ENCODE measurements at places on chromosomes 1 and 21.

- no peak for DNase-seq
These were observed 18.2 kb upstream of the IFI6 start for GRCh38 chr1:27690183-27690582.

GRCh38 chr1:31957701-31958674, 19.8 kb upstream of the PTP4A2 start:
- DNase-seq: no peak

DNA sequence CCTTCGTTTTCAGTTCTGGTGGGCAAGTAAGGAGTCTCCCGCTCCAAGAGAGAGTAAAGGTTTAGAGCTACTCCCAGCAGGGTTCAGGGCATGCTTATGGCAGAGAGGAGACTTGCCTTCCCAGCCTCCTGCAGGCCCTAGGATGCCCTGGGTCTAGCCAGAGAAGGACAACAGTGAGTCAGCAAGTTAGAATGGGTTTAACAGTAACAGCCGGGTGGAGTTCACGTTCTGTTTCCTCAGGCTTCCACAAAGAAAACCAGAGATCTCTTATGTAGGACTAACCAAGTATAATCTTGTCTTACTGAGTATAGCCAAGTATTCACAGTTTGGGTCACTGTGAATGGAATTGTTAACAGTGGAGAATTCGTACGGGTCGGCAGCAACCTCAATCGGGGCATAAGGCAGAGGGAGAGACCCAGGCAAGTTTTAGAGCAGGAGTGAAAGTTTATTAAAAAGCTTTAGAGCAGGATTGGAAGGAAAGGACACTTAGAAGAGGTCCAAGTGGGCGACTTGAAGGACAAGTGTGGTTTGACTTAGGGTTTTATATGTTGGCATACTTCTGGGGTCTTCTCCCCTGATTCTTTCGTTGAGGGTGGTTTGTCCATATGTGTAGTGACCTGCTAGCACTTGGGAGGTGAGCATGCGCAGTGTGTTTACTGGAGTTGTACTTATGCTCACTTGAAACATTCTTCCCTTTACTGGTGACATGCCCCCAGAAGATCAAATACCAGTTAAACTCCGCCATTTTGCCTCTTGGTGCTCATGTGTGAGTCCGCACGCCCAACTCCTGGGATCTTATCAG, 4.5 kb downstream of the OVAAL start:
- no peak for DNase-seq

DNA sequence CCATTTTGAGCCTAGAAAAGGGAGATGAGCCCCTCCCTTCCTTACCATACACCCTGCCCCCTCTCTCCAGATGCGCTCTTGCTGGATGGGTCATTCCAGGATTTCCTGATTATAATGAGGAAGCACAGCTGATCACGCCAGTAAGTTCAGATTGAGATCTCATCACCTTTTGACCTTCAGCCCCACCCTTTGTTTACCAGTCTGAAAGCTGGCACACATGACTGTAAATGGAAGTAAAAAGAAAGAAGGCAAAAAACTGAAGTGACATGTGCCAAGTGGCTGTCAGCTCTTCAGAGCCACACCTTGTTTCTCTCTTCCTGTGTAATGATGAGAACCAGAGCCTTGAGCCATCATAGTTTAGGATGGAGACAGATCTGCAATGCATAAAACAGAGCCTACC, 27.9 kb downstream of the S1PR1 start:
- DNase-seq: no peak

DNA sequence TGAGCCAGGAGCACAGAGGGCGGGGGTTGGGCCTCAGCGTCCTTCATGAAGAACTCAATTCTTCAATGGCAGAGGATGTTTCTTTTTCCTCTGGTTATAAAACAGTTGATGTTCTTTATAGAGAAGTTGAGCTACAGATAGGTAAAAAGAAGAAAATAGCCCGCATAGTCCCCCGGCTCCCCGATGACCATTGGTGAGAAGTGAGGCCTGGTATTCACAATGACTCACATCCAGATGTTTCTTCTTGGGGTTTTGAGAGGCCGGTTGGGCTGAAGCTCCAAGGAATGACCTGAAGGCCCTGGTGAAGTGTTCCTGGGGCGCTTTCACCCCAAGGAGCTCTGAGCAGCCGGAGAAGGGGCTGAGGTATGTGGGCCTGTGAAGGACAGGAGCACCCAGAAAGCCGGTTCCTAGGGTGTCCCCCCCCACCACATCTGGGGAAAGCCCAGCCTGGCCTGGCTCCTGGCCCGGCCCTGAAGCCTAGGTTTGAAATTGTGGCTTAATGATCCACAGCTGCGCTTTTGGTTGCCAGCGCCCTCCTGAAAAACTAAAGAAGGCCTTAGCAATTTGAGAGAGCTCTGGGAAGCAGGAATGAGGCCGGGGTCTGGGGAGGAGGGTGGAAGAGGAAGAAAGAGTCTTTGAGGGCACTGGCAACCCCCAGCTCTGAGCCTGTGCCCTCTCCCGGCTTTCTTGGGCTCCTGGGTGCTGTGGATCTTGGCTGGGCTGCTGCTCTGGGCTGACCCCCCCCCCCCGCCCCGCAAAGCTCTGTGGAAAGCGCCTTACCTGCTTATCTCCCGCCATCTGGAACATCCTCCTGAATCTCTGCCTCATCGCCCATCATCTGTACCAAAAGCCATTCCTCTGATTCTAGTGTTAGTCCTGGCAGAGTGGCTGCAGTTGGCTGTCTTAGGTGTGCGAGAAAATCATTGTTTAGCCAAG, 444.7 kb downstream of the CAMTA1 start:
- no peak for DNase-seq

DNA sequence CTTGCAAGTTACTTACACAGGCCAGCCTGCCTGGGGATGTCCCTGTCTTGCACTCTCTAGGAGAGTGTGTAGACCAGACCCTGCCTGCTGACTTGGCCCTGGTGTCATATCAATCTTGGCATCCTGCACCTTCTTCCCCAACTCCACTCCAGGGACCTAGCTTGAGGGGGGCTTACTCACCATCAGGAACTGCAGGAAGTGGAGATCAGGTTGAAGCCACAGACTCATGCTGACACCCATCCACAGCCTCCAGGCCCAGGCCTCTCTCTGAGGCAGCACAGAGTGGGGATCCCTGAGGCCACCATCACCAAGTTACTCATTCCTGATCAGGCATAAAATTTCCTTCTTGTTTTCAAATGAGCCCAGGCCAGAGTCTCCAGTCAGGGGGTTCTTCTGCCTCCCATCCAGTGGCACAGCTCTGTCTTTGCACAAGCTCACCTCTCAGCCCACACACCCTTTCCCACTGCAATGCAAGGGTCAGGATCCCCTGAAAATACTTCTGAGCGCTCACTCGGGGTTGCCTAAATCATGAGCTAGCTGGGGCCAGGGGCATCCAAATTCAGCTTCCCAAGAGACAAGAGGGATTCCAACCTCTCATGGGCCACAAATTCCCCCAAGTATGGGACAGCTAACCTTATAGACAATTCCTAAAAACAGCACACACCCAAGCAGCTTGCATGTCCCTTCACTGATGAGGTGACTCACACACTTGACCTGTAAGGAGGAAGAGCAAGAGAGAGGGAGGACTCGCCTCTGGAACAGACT, 33.5 kb downstream of the CSMD2 start:
- no peak for DNase-seq

DNA sequence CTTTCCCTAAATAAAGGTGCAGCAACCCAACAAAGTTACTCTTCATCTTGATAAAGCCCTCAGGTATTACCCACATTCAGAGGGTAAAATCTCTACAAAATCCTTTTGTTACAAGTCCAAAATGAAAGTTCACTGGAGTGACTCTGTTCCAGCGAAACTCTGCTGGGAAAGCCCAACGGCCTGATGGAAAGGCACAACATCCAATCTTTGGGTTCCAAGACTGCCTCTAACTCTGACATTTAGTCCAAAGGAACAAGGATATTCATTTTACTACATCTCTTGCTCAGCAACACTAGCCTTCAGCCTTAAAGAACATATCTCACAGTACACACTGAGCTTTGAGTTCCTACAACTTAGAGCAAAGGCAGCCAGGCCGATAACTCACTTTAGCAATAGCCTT, 42.1 kb downstream of the TGFBR3 start:
- DNase-seq: no peak

- no peak for DNase-seq
These were observed 142.6 kb upstream of the GJB5 start for GRCh38 chr1:34612091-34612827.

DNA sequence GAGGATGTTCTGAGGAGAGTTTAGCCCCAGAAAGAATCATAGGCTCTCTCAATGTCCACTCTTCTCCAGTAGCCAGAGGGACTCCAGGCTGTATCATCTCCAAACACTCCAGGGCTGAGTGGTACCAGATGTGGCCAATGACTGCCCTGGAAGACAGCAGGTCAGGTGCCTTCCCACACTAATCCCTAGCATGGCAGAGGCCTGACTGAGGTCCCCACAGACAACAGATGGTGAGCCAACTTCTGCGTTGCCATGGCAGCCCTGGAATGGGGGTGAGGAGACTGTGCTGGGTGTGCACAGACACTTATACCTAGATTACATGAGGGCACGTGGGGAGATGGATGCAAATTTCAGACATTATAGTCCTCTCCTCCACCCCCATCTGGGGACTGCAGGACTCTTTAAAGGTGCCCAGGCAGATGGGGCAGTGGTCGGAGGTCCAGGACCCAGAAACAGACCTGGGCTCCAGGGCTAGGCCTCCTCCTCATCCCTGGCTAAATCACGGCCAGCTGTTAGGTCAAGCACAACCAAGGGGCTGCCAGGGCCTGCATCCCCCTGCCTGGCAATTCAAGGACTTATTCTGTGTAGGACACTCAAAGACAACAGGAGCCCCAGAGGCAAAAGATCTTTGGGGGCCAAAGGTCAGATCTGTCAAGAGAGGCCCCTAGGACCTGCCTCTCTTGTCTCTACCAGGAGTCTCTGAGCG, 42.9 kb downstream of the CAMK2N1 start:
- DNase-seq: peak; percentile 19

DNA sequence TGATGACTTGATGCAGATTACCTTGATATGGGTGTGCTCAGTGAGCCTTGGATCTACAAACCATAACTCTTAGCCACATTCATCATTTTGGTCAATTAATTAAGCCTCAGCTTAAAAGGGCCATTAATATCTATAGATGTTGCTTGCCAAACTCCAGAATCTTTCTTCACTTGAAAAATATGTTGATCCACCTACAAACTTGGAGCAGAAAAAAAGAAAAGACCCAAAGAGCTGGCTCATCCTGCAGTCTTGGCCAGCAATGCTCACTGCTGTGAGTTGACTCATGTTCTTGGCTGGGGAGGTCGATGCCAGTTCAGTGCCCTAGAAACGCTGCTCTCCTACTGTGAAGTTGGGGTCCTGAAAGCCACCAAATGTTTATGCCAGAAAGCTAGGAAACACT, 75.4 kb downstream of the DPT start:
- no peak for DNase-seq

GRCh38 chr1:201468844-201469644, at the start of gene PHLDA3:
Gene PHLDA3, minus strand, starts transcription at chr1:201469188. Its CDS starts 402 bp downstream, at chr1:201468786.
- DNase-seq: peak; percentile 59

- DNase-seq: no peak
These were observed 6.2 kb upstream of the ERO1B start for GRCh38 chr1:236287757-236288619.

DNA sequence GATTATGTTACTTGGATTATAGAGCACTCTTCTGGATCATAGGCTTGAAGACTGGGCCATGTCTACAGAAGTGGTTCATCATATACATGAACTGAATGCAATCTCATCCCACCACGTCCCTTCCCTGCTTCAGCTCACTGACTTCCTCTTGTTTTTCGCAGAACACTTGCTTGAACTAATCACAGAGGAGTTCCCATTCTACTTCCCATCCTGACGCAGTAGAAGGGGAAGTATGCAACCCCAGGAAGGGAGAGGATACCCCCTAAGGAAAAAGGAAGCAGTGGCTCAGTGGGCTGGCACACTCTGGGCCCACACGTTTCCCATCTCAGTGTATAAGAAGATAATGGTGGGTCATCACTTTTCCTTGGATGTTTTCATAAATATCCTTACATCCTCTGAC, 36.2 kb downstream of the CASQ2 start:
- DNase-seq: no peak

DNA sequence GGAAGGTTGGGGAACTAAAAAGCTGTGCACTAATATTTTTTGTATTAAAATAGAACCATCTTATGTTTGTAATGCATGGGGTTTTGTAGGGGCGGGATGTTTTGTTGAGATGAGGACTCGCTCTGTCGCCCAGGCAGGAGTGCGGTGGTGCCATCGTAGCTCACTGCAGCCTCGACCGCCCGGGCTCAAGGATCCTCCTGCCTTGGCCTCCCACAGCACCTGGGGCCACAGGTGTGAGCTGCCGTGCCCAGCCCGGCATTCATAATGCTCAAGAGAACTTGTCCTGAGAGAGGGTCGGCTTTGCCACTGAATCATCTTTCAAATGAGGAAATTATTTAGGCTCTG, 3.0 kb upstream of the C1orf159 start:
- DNase-seq: peak; percentile 23

GRCh38 chr21:33424214-33424613, 21.0 kb downstream of the IFNGR2 start:
- no peak for DNase-seq

- no peak for DNase-seq
These were observed 751 bp downstream of the STUM start for GRCh38 chr1:226549094-226549936.

- no peak for DNase-seq
These were observed 52.1 kb upstream of the LAPTM5 start for GRCh38 chr1:30809514-30810263.

GRCh38 chr1:244254467-244254866, 197.2 kb downstream of the ADSS2 start:
- no peak for DNase-seq

- DNase-seq: no peak
These were observed 60.3 kb upstream of the EXO1 start for GRCh38 chr1:241787691-241788090.

DNA sequence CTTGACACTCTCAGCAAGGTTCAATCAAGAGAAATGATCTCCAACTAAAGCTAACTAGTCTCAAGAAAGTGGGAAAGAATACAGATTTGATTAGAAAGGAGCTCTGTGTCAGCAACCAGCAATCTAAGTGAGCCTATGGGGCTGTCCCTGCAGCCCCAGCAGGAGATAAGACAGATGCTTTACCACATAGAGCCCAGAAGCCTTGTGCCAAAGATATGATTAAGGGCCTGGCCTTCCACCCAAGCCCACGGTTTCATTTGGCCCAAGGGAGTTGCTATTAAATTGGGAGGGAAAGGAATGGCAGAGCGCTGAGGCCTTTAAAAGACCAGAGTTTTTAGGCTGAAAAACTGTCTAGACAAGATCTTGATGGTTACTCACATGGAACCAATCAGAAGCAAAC, 74.8 kb downstream of the HLCS start:
- no peak for DNase-seq

All from activated CD4-positive, CD25-positive, alpha-beta regulatory T cell treated with anti-CD3 and anti-CD28 coated beads, Interleukin-2, amount 50 U/mL, for 72 hours (primary cell).